ENCODE measurements at places on chromosomes 13 and 19.
A peak's percentile ranks its signal among the peaks of the same experiment; 100 is the strongest.

- no peak for DNase-seq
Observed at GRCh38 chr13:56351041-56351440, 789.7 kb upstream of the PRR20A start.

- DNase-seq: peak; percentile 79
Observed at GRCh38 chr19:34274827-34275625, 20.7 kb downstream of the GARRE1 start.

DNA sequence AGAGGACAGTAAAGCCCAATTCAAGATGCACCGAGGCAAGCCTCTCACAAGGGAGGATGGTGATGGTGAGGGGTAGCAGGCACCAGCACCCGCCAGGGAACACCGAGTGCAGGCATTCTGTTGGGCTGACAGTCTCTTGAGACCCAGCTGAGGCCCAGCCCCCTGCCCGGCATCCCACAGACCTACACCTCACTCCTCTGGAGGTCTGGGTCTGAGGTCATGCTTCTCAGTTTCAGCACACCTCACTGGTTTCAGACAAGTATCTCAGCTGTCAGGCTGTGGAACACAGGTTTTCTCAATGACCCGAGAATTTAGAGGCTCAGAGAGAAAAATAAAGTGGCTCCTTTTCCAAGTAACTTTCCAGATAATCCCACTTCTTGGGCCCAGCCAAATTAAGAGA is 27.7 kb upstream of the EPHX3 start:
- no peak for DNase-seq

GRCh38 chr13:98476106-98476505 is 100.8 kb downstream of the STK24 start:
- no peak for DNase-seq

GRCh38 chr19:8486661-8487136 is 15.7 kb downstream of the PRAM1 start:
- no peak for DNase-seq

DNA sequence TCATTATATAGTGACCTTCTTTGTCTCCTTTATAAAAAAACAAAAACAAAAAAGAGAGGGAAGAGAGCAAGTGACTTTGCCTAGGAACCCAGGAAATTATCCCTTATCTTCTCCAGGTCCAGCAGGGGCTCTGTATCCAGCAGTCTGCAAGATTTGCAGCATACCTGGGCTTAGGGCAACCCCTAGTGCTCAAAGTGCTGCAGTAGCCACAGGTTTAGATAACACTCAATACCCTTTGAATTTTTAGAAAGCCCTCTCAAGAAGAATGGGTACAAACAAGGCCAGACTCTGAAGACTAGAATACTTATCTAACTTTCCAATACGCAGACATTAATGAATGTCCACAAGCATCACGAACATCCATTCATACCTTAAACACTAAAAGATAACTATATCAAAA is 43.2 kb downstream of the CCNA1 start:
- peak; percentile 40 for DNase-seq

DNA sequence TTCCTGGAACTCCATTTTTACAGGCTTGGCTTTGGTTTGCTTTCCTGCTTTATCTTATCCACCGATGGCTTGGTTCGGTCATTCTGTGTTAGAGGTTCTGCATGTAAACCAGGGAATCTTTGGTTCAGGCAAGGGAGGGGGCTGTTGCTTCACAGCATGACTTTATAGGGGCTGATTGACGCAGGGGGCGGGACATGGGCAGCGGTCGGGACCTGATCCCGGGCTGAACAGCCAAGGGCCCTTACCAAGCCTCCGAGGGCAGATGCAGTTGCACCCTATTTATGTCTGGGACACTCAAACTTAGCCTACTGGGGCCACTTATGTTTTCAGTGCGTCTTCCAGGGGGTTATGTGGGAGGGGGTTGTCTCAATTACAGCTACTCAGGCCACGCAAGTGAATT is 312.4 kb downstream of the ZNF536 start:
- no peak for DNase-seq

DNA sequence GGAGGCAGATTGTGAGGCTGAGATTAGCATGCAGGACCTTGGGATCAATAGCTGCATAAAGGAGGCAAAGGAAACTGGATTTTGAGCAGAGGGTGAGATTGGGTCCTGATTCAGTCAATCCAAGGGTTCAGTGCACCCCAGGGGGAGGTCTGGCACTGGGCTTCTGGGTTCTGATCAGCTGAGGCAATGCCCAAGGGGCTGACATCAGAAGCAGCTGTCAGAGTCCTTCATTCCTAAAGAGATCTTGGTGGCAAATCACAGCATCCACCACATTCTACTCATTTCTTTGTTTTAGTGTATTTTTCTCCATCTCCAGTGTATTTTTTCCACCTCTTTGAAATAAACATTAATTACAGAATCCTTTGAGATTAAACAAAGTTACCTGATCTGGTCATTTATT is 5.4 kb upstream of the LYPD5 start:
- DNase-seq: no peak

DNA sequence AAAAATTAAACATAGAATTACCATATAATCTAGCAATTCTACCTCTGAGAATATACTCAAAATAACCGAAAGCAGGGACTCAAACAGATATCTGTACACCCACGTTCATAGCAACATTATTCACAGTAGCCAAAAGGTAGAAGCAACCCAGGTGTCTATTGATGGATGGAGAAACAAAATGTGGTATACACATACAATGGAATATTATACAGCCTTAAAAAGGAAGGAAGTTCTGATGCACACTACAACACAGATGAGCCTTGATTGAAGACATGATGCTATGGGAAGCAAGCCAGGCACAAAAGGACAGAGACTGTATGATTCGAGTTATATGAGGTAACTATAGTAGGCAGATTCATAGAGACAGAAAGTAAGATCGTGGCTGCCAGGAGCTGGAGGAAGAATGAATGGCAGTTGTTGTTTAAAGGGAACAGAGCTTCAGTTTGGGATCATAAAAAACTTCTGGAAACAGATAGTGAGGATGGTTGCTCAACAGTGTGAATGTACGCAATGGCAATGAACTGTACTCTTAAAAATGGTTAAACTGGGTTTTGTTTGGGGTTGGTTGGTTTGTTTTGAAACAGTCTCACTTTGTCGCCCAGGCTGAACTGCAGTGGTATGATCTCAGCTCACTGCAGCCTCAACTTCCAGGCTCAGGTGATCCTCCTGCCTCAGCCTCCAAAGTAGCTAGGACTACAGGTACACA is 47.5 kb downstream of the ZIC5 start:
- DNase-seq: no peak

- no peak for DNase-seq
Observed at GRCh38 chr13:112465251-112466131, 89.3 kb downstream of the SPACA7 start.

DNA sequence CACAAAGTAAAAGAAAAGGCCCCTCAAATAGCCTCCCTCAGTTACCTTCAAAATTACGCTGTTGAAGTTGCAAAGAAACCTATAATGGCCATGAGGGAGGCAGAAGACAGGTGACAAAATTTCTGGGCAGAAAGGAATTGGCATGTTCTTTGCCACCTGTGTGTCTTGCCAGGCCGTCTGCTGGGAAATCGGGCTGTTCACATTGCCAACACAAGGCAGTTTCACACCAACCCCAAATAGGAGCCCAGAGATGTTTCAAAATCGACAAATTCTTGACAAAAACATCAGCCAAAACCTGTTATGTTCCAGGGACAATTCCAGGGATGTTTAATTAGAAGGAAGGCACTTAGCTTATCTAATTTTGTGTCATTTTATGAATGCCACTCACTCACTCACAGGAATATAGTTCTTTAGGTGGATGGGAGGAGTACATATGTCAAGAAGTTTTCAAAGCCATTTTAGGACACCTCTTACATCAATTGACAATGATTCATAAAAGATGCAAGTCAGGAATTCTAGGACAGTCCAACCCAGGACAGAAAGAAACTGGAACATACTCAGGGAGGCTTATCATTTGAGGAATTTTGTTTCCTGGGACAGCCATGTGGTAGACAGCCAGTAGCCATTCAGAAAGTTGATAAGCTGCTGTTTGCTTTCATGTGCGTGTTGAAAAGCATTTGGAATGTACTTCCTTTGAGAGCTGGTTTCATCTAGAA is 164.5 kb downstream of the RGCC start:
- no peak for DNase-seq

DNA sequence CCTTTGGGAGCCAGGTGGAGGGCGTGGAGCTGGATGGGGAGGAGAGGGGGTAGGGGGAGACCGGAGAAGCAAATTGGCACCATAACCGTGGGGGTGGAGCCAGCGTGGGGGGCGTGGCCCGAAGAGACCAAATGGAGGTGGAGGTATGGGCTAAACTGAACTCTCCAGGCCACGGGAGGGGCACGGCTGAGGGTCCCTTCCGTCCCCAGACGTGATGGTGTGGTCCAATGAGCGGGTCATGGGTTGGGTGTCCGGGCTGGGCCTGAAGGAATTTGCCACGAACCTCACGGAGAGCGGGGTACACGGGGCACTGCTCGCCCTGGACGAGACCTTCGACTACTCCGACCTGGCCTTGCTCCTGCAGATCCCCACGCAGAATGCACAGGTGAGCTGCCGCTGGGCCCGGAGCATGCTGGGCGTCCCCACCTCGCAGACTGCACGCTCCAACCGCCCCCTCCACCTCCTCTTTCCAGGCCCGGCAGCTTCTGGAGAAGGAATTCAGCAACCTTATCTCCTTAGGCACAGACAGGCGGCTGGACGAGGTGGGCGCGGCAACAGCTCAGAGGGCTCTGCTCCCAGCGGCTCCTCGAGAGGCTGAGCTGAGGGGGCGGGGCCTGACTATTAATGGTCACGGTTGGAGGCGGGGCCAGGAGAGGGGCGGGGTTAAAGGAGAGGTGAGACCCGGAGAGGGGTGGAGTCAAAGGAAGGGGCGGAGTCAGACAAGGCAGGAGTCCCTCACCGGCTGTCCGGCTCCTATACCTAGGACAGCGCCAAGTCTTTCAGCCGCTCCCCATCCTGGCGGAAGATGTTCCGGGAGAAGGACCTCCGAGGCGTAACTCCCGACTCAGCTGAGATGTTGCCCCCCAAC is 6.2 kb downstream of the HRC start:
- peak; percentile 94 for DNase-seq

- no peak for DNase-seq
Observed at GRCh38 chr19:55529636-55530234, 7.2 kb downstream of the SBK2 start.

DNA sequence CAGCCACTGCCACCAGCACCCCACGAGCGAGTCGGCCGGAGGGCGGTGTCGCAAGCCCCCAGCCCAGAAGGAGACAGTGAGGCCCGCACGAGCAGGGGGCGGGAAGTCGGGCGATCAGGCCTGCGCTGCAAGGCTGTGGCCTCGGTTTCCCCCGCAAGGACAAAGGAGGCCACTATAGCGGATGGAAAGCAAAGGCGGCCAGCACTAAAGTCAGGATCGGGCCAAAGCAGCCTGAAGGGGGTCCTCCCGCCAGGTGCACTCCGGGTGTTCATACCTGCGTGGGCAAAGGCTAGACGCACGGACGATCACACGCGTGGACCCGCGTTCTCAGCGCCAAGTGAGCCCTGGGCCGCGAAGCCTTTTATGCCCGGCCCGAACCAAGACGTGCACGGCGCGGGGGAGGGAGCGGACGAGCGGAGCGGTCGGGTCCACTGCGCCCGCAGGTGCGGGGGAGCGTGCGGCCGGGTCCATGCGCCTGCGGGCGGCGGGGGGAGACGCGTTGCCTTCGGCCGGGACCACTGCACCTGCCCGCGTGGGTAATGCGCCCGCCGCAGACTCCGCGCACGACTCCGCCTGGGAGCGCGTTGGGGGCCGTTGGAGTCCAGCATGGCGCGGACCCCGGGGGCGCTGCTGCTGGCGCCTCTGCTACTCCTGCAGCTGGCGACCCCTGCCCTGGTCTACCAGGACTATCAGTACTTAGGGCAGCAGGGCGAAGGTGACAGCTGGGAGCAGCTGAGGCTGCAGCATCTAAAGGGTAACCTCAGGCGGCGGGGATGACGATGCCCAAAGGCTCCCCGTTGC is at the start of the genes PRDX2 and THSD8:
PRDX2 (minus strand) TSS at position 335 of the 801 bp plus-strand sequence. CDS start 539 bp downstream, outside the sequence.
THSD8 (plus strand) TSS at position 604 of the 801 bp plus-strand sequence; CDS start at position 607, 3 bp downstream.
- peak; percentile 84 for DNase-seq

- DNase-seq: peak; percentile 99
Observed at GRCh38 chr19:8423817-8424223, 10.7 kb downstream of the MARCHF2 start.

DNA sequence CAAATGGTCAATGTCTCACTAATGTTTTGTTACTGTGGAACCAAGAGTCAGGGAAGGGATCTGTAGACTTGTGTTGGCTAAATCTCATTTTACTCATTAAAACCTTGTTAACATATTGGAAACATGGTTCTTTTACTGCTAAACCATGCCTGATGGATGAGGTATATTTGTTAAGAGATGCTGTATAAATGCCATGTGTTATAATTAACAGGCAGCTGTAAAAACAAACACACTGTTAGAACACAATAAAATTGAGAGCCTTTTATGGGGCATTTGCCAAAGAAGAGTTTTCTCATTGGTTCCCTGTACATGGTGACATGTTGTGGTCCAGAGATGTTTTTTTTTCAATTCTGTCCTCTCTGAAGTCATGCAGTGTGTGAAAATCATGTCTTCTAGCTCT is 121.9 kb downstream of the ESD start:
- no peak for DNase-seq

DNA sequence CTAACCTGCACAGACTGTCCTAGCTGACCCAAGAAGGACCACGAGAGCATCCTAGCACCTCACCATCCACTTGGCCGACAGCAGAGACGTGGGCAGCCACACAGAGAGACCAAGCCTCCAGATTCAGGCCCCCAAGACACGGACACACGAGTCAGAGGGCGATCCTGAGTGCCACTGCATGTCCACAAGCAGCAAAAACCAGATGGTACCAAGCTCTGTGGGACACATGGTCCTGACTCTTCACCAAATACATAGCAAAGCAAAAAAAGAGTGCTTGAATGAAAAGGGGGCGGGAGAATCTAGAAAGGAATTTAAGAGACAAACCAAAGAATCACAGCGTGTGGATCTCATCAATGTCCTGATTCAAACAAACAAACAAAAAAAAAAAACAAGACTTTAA is 45.2 kb downstream of the MLLT1 start:
- no peak for DNase-seq

- no peak for DNase-seq
Observed at GRCh38 chr13:101703838-101704237, 251.4 kb downstream of the ITGBL1 start.

GRCh38 chr13:109199280-109199679 is 569.9 kb downstream of the MYO16 start:
- no peak for DNase-seq

DNA sequence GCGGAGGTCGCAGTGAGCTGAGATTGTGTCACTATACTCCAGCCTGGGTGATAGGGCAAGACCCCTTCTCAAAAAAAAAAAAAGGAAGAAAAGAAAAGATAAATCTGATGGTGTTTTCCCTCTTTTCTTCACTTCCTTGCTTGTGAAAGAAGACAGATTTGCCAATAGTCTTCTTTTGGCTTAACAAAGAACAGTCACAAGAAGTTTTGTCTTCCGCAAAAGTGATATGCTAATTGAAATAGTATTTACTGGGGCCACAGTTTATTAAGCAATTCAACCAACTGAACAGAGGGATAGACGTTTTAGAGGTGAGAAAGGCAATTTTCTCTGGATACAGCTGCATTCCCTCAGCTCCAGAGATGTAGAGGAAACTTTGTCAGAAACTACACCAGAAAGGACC is 22.9 kb upstream of the PLAUR start:
- DNase-seq: no peak

- no peak for DNase-seq
Observed at GRCh38 chr19:43572171-43572588, 3.1 kb downstream of the XRCC1 start.

GRCh38 chr19:18430417-18431144 is 7.4 kb downstream of the ISYNA1 start:
- no peak for DNase-seq
